H9 (cell line): ENCODE measurements at places on chromosomes 4 and X. TPM values are rescaled to one million over a fixed set of nuclear protein-coding genes. Genes with fewer than 3 reads are reported as not detected.
A peak's percentile ranks its signal among the peaks of the same experiment; 100 is the strongest.

Gene ITM2A
- 27.1 and 29.9 TPM in 2 replicates for total RNA-seq

GRCh38 chr4:48223633-48224295, 45.9 kb downstream of the TEC start:
- H3K4me1 ChIP-seq = no peaks in the 10 kb centered on the region
- no peak for DNase-seq
- H3K4me3 ChIP-seq = no peak overlapping the region
- peaks cover 2% of the 10 kb centered on the region; the same call in 2 of the 3 replicates for H3K36me3 ChIP-seq

Gene CRMP1
- total RNA-seq = 71.6 and 73.1 TPM in 2 replicates

GRCh38 chrX:82945332-82945731, 562.8 kb upstream of the POU3F4 start:
- peaks cover 2% of the 10 kb centered on the region; the same call in 2 of the 3 replicates for H3K36me3 ChIP-seq
- no peaks in the 10 kb centered on the region for H3K27me3 ChIP-seq
- no peak for DNase-seq

DNA sequence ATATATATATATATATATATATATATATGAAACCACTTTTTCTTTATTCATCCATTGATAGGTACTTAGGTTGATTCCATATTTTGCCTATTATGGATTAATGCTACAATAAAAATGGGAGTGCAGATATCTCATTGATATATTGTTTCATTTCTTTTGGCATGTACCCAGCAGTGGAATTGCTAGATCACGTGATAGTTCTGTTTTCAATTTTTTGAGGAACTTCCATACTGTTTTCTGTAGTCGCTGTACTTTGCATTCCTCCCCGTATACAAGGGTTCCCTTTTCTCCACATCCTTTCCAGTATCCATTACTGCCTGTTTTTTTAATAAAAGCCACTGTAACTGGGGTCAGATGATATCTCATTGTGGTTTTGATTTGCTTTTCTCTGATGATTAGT, 124.6 kb downstream of the GABRB1 start:
- peaks cover 3% of the 10 kb centered on the region; the same call in 1 of the 2 replicates for H3K4me1 ChIP-seq
- H3K4me3 ChIP-seq = no peak overlapping the region
- no peak for DNase-seq
- no peaks in the 10 kb centered on the region for H3K27me3 ChIP-seq

GRCh38 chrX:39477762-39478120, 620.0 kb downstream of the BCOR start:
- H3K27me3 ChIP-seq = no peaks in the 10 kb centered on the region; the same call in 1 of the 2 replicates
- H3K4me3 ChIP-seq = no peak overlapping the region
- no peak for DNase-seq
- no peaks in the 10 kb centered on the region for H3K4me1 ChIP-seq
- no peaks in the 10 kb centered on the region for H3K36me3 ChIP-seq

Gene UCP1
- not detected in 2 replicates for total RNA-seq

Gene NALF2
- 9.7 and 11.2 TPM in 2 replicates for total RNA-seq

DNA sequence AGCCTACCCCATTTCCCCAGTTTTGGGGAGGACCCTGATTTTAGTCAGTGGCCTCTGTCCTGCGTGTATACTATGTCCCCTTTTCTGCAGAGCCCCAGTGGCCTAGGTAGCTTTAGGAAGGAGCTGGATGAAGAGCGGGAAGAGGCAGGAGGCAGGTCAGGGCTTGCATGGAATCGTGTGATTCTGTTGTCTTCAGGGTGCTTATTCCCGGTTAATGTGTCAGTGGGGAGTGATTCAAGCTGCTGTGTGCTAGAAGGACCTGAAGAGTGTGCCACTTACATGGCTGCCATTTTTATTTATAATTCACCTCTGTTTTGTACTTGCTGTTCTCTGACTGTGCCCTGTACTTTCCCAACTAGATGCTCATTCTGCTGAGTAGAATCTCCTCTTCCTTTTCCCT, 127.3 kb upstream of the AMOT start:
- H3K4me3 ChIP-seq = no peak overlapping the region
- H3K4me1 ChIP-seq = no peaks in the 10 kb centered on the region
- no peak overlapping the region for H3K27ac ChIP-seq
- H3K27me3 ChIP-seq = no peaks in the 10 kb centered on the region
- no peaks in the 10 kb centered on the region for H3K36me3 ChIP-seq
- DNase-seq = no peak

GRCh38 chr4:112094330-112094729, 50.9 kb upstream of the FAM241A start:
- no peaks in the 10 kb centered on the region for H3K27me3 ChIP-seq
- H3K4me1 ChIP-seq = no peaks in the 10 kb centered on the region
- no peak overlapping the region for H3K27ac ChIP-seq

Gene PCDH18
- total RNA-seq = 60.7 and 61.7 TPM in 2 replicates

Gene DCAF4L1
- total RNA-seq = 0.07 and 0.09 TPM in 2 replicates

- no peak for DNase-seq
- no peaks in the 10 kb centered on the region for H3K36me3 ChIP-seq
- no peaks in the 10 kb centered on the region for H3K27me3 ChIP-seq
- no peak overlapping the region for H3K27ac ChIP-seq
These were observed 81.0 kb downstream of the MAGED4 start for GRCh38 chrX:52265713-52266112.

DNA sequence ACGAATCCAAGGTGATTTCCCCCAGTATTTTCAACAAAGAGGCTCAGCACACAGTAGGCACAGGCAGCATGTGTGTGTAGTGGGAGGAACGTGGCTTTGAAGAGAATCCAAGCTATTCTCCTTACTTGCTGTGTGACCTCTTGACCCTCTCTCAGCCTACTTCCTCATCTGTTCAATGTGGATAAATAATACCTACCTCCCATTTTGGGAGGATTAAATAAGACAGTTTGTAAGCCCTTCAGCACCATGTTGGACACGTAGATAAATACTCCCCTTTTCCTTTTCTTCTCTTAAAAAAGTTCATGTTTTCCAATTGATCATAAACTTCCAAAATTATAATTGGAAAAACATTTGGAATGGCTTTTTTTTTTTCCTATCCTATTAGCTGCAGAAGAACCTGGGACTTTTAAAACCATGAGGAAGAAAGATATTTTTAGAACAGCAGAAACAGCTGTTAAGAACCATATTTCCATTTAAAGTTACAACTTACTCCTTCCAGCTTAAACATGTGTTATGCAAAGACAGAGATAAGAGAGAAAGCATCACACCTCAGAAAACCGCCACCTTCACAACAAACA, 56.1 kb upstream of the TMEM131L start:
- no peak for DNase-seq
- peaks cover 24% of the 10 kb centered on the region for H3K36me3 ChIP-seq
- H3K27ac ChIP-seq = no peak overlapping the region
- H3K27me3 ChIP-seq = no peaks in the 10 kb centered on the region
- no peaks in the 10 kb centered on the region for H3K4me1 ChIP-seq
- no peak overlapping the region for H3K4me3 ChIP-seq

GRCh38 chrX:2507904-2508627, 7.3 kb upstream of the DHRSX start:
- H3K4me3 ChIP-seq = no peak overlapping the region
- no peaks in the 10 kb centered on the region for H3K27me3 ChIP-seq
- no peak for DNase-seq
- H3K4me1 ChIP-seq = no peaks in the 10 kb centered on the region

DNA sequence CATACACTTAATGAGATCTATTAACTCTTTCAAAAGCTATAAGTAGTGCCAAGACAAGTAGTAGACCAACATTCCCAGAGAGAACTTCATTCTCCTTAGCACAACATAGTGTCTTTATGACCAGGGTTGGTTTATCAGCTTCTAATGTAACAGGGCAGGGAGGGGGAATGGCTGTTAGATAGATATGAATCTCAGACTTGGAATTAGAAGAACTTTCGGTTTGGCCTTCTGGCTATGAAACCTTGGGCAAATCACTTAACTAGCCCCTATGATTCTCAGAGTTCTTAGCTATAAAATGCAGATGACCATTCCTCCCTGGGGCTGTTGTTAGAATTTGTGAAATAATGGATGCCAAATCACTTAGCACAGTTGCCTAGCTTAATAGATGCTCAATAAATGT, 132.2 kb downstream of the SLC10A7 start:
- no peak overlapping the region for H3K4me3 ChIP-seq
- H3K4me1 ChIP-seq = no peaks in the 10 kb centered on the region
- H3K27ac ChIP-seq = no peak overlapping the region
- no peaks in the 10 kb centered on the region for H3K36me3 ChIP-seq

DNA sequence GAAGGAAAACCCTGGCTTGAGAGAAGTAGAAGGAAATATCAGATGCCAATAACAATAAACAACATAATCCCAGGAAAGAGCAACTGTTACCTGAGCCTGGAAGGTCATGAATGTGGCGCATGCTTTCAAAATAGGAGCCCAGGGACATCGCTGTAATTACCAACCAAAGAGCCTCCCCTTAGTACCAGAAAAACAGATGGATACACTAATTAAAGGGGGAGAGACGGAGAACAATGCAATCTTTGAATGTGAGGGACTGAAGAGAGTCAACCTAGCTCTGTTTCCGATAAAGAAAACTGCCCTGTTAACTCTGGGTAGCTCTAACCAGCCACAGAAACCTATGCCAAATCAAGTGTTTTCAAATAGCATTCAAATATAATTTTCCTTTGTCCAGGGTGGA, 161.4 kb downstream of the ENOX2 start:
- no peaks in the 10 kb centered on the region for H3K27me3 ChIP-seq
- peaks cover 5% of the 10 kb centered on the region; the same call in 1 of the 2 replicates for H3K4me1 ChIP-seq
- no peak overlapping the region for H3K4me3 ChIP-seq
- no peak for DNase-seq
- H3K27ac ChIP-seq = no peak overlapping the region
- H3K36me3 ChIP-seq = no peaks in the 10 kb centered on the region

DNA sequence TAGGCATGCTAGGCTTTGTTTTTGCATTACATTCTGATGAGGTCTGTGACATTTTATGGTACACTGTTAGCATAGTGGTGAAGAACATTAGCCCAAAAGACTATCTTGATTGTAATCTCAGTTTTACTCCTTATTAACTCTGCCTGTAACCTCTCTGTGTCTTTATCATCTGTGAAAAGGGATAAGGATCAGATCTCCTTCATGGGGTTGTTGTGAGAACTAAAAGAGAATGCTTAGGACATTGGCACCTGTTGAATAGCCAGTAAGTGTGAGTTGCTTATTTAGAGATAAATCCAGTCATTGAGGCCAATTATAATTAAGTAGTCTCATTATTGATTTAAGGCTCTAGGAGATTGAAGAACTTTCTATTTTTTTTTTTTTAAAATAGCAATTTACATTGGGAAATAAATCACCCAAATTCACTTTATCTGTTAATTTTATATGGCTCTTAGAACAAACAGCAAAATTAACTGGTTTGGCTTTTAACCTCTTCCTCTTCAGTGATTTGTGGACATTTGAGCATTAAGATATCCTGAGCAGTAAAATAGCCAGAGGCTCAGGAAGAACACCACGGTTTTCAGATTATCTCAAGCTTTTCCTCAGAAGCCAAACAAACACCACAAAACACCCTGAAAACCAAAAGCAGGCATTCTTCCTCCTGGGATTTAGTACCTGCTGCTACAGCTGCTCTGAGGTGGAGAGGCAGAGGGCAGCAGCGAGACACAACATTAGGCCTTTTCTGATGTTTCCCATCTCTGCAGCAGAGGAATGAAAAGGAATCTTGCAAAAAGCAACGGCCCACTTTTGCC, 192.9 kb downstream of the ARHGAP10 start:
- H3K4me1 ChIP-seq = no peaks in the 10 kb centered on the region; the same call in 1 of the 2 replicates
- no peaks in the 10 kb centered on the region for H3K36me3 ChIP-seq
- H3K27ac ChIP-seq = no peak overlapping the region
- no peaks in the 10 kb centered on the region for H3K27me3 ChIP-seq

DNA sequence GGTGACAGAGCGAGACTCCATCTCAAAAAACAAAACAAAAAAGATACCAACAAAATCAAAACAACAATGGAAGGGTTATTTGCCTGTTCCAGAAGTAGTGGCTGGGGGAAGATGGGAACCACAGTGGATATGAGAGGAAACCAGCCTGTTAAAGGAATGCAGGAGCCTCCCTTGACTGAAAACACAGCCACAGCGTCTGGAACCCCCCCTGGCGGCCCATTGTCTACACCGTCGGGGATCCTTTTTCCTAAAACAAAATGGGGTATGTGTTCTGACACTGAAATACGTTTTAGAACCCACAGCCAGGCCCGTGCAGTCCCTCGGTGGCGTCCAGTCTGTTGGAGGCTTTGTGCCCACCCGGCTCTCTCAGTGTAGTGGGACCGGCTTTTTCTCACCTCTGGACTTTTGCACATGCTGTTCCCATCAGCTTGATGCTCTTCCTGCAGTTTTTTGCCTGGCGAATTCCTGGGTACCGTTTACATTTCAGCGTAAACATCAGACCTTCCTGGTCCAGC, 19.6 kb downstream of the PIGG start:
- H3K27ac ChIP-seq = no peak overlapping the region
- H3K4me1 ChIP-seq = no peaks in the 10 kb centered on the region
- no peaks in the 10 kb centered on the region for H3K27me3 ChIP-seq
- no peak for DNase-seq

GRCh38 chr4:78061939-78062570, 4.9 kb downstream of the FRAS1 start:
- no peaks in the 10 kb centered on the region for H3K27me3 ChIP-seq
- no peak overlapping the region for H3K27ac ChIP-seq
- DNase-seq = no peak
- H3K4me1 ChIP-seq = peaks cover 2% of the 10 kb centered on the region; the same call in 1 of the 2 replicates

GRCh38 chrX:31547816-31548215, 476.0 kb upstream of the FTHL17 start:
- no peak overlapping the region for H3K27ac ChIP-seq
- no peak overlapping the region for H3K4me3 ChIP-seq
- peaks cover 2% of the 10 kb centered on the region; the same call in 1 of the 2 replicates for H3K36me3 ChIP-seq
- peaks cover 3% of the 10 kb centered on the region; the same call in 1 of the 2 replicates for H3K4me1 ChIP-seq
- no peak for DNase-seq

- H3K36me3 ChIP-seq = no peaks in the 10 kb centered on the region
- no peaks in the 10 kb centered on the region for H3K4me1 ChIP-seq
- DNase-seq = peak; percentile 22
- no peak overlapping the region for H3K27ac ChIP-seq
These were observed 104.0 kb downstream of the CPZ start for GRCh38 chr4:8696369-8697127.

Gene JAKMIP1
- total RNA-seq = 1.3 and 1.5 TPM in 2 replicates

- no peak overlapping the region for H3K4me3 ChIP-seq
- no peak overlapping the region for H3K27ac ChIP-seq
- H3K36me3 ChIP-seq = no peaks in the 10 kb centered on the region; the same call in 1 of the 2 replicates
- H3K4me1 ChIP-seq = no peaks in the 10 kb centered on the region
- no peak for DNase-seq
These were observed 3.6 kb downstream of the NOX1 start for GRCh38 chrX:100870527-100870926.

Gene FAM114A1
- total RNA-seq = 9.9 and 10.3 TPM in 2 replicates

Gene EGF
- 1.1 and 1.5 TPM in 2 replicates for total RNA-seq

- peaks cover 28% of the 10 kb centered on the region; the same call in 1 of the 2 replicates for H3K36me3 ChIP-seq
- no peak overlapping the region for H3K4me3 ChIP-seq
- no peaks in the 10 kb centered on the region for H3K27me3 ChIP-seq
- DNase-seq = no peak
These were observed 74.1 kb downstream of the ZAR1 start for GRCh38 chr4:48564151-48564550.

- no peaks in the 10 kb centered on the region for H3K4me1 ChIP-seq
- no peak overlapping the region for H3K4me3 ChIP-seq
- no peaks in the 10 kb centered on the region for H3K27me3 ChIP-seq
- H3K27ac ChIP-seq = no peak overlapping the region
- H3K36me3 ChIP-seq = peaks cover 9% of the 10 kb centered on the region
These were observed 14.3 kb upstream of the TDO2 start for GRCh38 chr4:155889031-155889793.

GRCh38 chrX:13732246-13733067, 2.0 kb downstream of the TRAPPC2 start:
- no peaks in the 10 kb centered on the region for H3K27me3 ChIP-seq
- no peak for DNase-seq
- H3K36me3 ChIP-seq = peaks cover 53% of the 10 kb centered on the region
- no peak overlapping the region for H3K27ac ChIP-seq
- H3K4me3 ChIP-seq = no peak overlapping the region

Gene HTT-AS
- not detected in 2 replicates for total RNA-seq

Gene CHST7
- 17.1 and 18.7 TPM in 2 replicates for total RNA-seq

Gene AFM
- total RNA-seq = not detected in 2 replicates

- peaks cover 3% of the 10 kb centered on the region; the same call in 1 of the 2 replicates for H3K27me3 ChIP-seq
- H3K36me3 ChIP-seq = no peaks in the 10 kb centered on the region
- no peaks in the 10 kb centered on the region for H3K4me1 ChIP-seq
- H3K4me3 ChIP-seq = no peak overlapping the region
These were observed 3.2 kb downstream of the DGKQ start for GRCh38 chr4:970046-970745.
